ENCODE measurements at places on chromosomes 16 and 17.

GRCh38 chr17:10058921-10059683 is 139.3 kb downstream of the GAS7 start:
- DNase-seq, result no peak

- DNase-seq, result peak; percentile 100
These were observed 864 bp upstream of the MAZ start for GRCh38 chr16:29805232-29806098.

GRCh38 chr17:33983824-33984574 is 271.1 kb upstream of the CCL2 start:
- no peak for DNase-seq

GRCh38 chr16:55682086-55682485 is 26.3 kb downstream of the SLC6A2 start:
- no peak for DNase-seq

DNA sequence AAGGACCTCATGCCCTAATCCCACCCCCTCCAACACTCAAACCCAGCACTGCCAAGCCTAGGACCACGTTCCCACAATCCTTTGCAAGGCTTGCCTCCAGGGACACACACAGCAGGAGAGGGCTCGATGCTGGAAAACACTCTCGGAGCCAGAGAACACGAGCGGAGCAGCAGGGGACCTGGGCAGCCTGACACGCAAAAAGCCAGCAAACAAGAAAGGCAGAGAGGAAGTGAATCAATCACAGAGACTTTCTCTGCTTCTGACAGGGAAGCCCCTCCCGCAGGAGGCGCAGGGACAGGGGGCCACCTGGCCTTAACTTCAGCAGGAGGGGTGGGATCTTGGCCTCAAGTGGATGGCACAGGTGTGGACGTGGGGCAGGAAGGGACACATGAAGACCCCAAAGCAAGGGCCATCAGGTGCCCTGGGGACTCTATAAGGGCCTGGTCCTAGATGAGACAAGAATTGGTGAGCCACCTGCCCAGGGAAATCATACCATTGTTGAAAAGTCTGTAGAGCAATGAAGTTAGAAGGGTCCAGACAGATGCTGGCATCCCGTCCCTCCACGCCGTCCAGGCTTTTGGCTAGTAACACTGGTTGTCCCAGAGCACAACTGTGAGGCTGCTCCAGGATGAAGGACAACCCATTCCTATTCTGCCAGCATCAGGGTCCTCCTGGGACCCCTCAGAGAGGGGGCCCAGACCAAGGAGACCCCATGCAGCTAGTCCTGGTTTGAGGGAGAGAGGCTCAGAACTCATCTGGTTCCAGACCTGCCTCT is 2.2 kb downstream of the SDK2 start:
- DNase-seq, result peak; percentile 65

- no peak for DNase-seq
These were observed 15.4 kb upstream of the TMEM92 start for GRCh38 chr17:50258647-50259476.

DNA sequence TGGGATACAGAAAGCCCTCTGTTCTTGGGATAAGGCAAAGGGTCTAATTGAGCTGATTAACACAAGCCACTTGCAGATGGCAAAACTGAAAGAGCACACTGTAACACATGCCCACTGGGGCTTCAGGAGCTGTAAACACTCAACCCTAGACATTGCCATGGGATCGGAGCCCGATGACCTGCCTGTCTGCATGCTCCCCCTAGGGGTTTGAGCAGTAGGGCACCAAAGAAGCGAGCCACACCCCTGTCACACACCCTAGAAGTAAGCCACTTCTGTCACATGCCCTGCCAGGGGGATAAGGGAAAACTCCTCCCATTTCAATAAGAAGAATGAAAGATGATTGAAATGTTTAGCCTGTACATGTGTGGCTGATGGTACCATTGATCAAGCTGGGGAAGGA is 81.3 kb upstream of the IRX6 start:
- DNase-seq, result no peak

DNA sequence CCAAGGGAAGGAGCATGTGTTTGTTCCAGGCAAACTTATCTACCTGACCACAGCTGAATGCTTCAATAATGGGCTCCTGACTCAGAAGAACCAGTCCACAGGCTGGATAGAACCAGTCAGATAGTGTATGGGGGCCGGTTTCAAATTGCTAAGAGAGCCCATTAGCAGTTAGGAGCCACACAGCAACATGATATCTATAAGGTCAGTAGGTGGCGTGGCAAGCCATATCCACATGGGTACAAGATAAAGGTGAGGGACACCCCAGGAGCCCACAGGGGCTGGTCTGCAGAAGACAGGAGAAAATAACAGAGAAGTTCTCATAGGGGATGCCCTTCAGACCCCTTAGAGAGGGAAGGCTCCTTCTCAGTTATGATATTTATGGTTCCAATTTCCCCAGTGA is 31.6 kb upstream of the CDRT15 start:
- no peak for DNase-seq

DNA sequence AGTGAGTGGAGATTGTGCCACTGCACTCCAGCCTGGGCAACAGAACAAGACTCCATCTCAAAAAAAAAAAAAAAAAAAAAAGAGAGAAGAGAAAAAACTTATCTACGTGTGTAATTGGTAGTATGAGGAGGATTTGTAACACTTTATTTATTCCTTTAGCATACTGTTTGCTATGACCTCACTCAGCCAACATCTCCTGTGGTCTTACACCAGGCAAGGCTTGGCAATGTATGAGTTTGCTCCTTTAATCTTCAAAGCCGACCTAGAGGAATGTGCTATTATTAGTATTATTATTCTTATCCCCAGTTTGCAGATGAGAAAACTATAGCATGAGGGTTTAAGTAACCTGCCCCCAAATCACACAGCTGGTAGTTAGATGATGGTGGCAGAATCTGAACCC is 35.8 kb upstream of the HAPSTR1 start:
- DNase-seq, result no peak

DNA sequence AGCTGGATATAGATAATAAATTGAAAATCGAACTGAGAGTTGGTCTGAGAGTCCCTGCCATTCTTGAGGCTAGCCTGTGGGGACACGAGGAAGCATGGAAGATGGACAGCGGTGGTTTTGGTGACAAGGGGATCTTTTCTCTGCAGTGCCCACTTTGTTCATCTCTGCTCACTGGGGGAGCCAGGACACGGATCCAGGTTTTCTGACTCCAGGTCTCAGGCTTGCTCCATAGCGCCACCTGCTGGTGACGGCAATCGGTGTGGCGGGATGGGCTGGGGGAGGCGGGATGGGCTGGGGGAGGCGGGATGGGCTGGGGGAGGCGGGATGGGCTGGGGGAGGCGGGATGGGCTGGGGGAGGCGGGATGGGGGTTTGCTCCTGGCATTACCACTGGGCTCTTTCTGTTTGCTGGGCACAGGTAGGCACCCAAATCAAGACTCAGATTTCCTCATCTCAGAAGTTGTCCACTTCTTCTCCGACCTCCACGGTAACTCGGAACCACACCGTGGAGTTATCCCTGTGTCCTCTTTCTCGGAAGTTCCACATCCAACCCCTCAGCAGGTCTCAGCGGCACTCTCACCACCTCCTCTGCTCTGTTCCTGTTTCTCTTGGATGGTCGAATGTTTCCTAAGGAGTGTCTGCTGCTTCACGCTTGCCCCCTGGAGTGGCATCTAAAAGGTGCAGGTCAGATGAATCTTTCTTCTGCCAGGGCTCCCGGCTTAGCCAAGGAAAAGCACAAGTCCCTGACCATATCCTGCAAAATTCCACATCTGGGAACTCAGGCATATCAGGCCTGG is 142.4 kb downstream of the CYLD start:
- DNase-seq, result no peak

GRCh38 chr17:67602974-67603373 is 114.8 kb upstream of the NOL11 start:
- peak; percentile 84 for DNase-seq

GRCh38 chr17:35082073-35082657 is 18.7 kb upstream of the RFFL start:
- peak; percentile 69 for DNase-seq
